CD4-positive, alpha-beta T cell (primary cell): ENCODE measurements at places on chromosomes 5 and 9. TPM values are rescaled to one million over a fixed set of nuclear protein-coding genes. Genes with fewer than 3 reads are reported as not detected.

S1PR3 gene
- total RNA-seq: 0.33 TPM

INSL4 gene
- total RNA-seq: not detected

BAAT gene
- not detected for total RNA-seq

CTXN3 gene
- not detected for total RNA-seq

DDX4 gene
- not detected for total RNA-seq

CDX1 gene
- total RNA-seq: not detected

CLIC3 gene
- 2.8 TPM for total RNA-seq

RRAGA gene
- 34.4 TPM for total RNA-seq

ARHGEF28 gene
- not detected for total RNA-seq

BSPRY gene
- total RNA-seq: not detected

LCN2 gene
- total RNA-seq: not detected

DMRT1 gene
- not detected for total RNA-seq

GABRA1 gene
- not detected for total RNA-seq

PCBD2 gene
- 5.2 TPM for total RNA-seq

MPDZ gene
- total RNA-seq: not detected

- H3K36me3 ChIP-seq: no peaks in the 10 kb centered on the region
- DNase-seq: no peak
- H3K27ac ChIP-seq: no peak overlapping the region
Measured at GRCh38 chr5:3010301-3010952, 258.9 kb upstream of the IRX2 start.

DNA sequence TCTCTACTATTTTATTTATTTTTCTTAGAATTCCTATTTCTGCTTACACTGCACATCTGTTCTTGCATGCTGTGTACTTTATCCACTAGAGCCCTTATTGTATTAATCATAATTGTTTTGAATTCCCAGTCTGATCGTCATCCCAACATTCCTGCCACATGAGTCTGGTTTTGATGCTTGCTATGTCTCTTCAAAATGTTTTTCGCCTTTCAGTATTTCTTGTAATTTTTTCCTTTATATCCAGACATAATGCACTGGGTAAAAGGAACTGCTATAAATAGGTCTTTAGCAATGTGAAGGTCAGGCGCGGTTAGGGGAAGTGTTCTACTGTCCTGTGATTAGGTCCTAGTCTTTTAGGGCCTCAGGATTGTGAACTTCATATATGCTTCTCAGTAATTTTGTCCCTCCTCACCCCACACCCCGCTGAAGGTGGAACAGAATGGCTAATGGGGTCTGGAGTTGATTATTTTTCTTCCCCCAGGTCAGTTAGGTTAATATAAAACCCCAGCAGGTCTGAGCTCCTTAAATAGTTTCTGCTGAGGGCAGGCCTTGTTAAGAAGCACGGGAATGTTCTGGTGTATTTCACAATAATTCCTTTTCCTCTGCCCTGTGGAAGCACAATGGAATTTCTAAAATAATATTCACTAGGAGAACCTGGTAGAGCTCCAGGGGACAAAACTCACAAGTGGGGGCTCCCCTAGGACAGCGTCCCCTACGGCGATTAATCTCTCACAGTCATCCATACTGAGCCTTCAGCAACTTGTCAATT, 146.6 kb upstream of the TUT7 start:
- no peak overlapping the region for H3K27ac ChIP-seq
- peaks cover 13% of the 10 kb centered on the region for H3K27me3 ChIP-seq
- H3K4me1 ChIP-seq: no peaks in the 10 kb centered on the region
- H3K36me3 ChIP-seq: no peaks in the 10 kb centered on the region

GRCh38 chr5:123755653-123756317, 243.8 kb downstream of the CSNK1G3 start:
- no peak overlapping the region for H3K4me3 ChIP-seq
- no peak for DNase-seq
- H3K27me3 ChIP-seq: no peaks in the 10 kb centered on the region
- H3K4me1 ChIP-seq: no peaks in the 10 kb centered on the region

DNA sequence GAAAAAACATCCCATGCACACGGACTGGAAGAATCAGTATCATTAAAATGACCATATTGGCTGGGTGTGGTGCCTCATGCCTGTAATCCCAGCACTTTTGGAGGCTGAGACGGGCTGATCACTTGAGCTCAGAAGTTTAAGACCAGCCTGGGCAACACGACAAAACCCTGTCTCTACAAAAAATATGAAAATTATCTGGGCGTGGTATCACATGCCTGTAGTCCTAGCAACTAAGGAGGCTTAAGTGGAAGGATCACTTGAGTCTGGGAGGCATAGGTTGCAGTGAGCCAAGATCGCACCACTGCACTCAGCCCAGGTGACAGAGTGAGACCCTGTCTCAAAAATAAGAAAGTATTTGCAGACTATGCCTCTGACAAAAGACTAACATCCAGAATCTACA, 68.4 kb downstream of the TTC39B start:
- H3K4me3 ChIP-seq: no peak overlapping the region
- H3K36me3 ChIP-seq: no peaks in the 10 kb centered on the region
- no peaks in the 10 kb centered on the region for H3K27me3 ChIP-seq
- DNase-seq: no peak

- H3K27ac ChIP-seq: no peak overlapping the region
- no peak overlapping the region for H3K4me3 ChIP-seq
Measured at GRCh38 chr5:15926586-15926985, 253.0 kb downstream of the MARCHF11 start.

- no peak overlapping the region for H3K27ac ChIP-seq
- no peak for DNase-seq
- no peaks in the 10 kb centered on the region for H3K36me3 ChIP-seq
- H3K27me3 ChIP-seq: peaks cover 2% of the 10 kb centered on the region
- no peak overlapping the region for H3K4me3 ChIP-seq
Measured at GRCh38 chr9:91541734-91542133, 118.1 kb upstream of the NFIL3 start.

GRCh38 chr5:176608142-176608705, 1.7 kb downstream of the GPRIN1 start:
- H3K27me3 ChIP-seq: peaks cover 9% of the 10 kb centered on the region
- peaks cover 15% of the 10 kb centered on the region for H3K4me1 ChIP-seq
- H3K4me3 ChIP-seq: no peak overlapping the region
- DNase-seq: no peak
- H3K36me3 ChIP-seq: no peaks in the 10 kb centered on the region
- H3K27ac ChIP-seq: no peak overlapping the region

DNA sequence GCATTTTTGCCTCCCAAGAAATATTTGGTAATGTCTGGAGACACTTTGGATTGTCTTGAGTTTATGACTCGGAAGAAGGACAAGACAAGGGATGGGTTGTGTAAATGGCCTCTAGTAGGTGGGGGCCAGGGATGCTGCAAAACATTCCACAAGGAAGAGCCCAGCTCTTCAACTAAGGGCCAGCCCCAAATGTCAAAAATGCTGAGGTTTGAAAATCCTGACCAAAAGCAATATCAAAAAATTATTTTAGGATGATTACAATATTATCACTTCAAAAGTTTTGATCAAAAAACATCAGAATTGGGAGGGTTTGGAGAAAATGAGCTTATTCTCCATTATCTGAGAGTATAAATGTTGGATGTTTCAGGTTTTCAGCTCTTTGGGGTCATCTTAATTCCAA, 248.9 kb upstream of the SLC24A2 start:
- peaks cover 6% of the 10 kb centered on the region for H3K4me1 ChIP-seq
- DNase-seq: no peak
- no peak overlapping the region for H3K27ac ChIP-seq
- no peaks in the 10 kb centered on the region for H3K36me3 ChIP-seq
- H3K27me3 ChIP-seq: no peaks in the 10 kb centered on the region

DNA sequence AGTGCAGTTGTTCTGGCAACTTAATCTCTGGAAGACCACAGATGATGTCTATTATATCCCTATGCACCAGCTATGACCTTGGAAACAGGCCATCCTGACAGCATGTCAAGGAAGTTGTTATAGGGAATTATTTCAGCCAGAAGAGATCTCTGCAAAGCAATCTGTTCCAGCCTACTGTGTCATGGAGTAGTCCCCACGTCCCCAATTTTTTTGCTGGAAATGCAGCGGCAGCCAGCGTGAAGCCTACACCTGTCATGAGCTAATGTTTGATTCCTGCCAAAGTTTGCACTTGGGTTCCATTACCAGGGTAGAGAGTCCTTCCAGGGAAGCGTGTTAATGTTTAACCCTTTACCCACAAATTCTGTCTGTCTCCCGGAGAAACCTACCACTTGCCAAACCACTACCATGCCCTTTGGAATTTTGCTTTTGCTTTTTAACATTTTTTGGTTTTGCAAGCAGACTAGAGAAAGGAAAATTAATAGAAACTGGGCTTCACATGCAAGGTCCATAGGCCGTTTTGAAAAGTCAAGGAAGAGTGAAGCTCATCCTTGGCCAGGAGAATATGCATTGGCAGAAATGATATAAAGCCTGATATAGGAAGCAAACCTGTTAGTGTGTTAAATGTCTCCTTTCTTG, 174.9 kb upstream of the SPRY4 start:
- H3K36me3 ChIP-seq: no peaks in the 10 kb centered on the region
- no peaks in the 10 kb centered on the region for H3K4me1 ChIP-seq
- no peaks in the 10 kb centered on the region for H3K27me3 ChIP-seq
- H3K27ac ChIP-seq: no peak overlapping the region

DNA sequence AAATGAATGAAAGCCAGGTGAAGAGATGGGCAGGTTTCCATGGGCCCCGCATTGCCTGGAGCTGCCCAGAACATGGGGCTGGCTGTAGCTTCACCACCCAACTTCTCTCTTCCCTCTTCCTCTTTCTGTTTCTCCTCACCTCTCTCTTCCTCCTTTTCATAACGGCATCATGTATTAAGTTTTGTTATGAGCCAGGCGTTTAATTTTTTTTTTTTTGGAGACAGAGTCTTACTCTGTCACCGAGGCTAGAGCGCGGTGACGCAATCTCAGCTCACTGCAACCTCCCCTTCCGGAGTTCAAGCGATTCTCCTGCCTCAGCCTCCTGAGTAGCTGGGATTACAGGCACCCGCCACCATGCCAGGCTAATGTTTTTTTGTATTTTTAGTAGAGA, 13.0 kb upstream of the SPINK4 start:
- H3K36me3 ChIP-seq: no peaks in the 10 kb centered on the region
- no peak overlapping the region for H3K27ac ChIP-seq
- no peaks in the 10 kb centered on the region for H3K27me3 ChIP-seq
- no peak for DNase-seq

- H3K4me3 ChIP-seq: no peak overlapping the region
- H3K27ac ChIP-seq: no peak overlapping the region
- H3K27me3 ChIP-seq: no peaks in the 10 kb centered on the region
- no peaks in the 10 kb centered on the region for H3K36me3 ChIP-seq
- H3K4me1 ChIP-seq: no peaks in the 10 kb centered on the region
Measured at GRCh38 chr5:89584339-89584956, 701.5 kb upstream of the MEF2C start.

DNA sequence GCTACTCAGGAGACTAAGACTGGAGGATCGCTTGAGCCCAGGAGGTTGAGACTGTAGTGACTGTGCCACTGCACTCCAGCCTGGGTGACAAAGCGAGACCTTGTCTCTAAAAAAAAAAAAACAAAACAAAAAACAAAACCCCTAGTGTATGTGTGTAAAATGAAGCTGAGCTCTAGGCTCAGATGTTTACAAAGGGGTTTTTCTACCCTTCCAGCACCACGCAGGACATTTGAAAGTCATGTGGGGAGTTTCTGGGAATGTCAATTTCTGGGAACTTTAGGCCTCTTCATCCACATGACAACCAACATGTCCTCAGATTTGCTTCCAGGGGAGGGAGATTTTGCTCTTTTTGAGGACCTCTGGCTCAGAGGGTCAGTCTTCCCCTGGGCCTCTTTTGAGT, 42.4 kb upstream of the AIF1L start:
- peaks cover 2% of the 10 kb centered on the region for H3K4me1 ChIP-seq
- H3K27me3 ChIP-seq: no peaks in the 10 kb centered on the region
- no peak overlapping the region for H3K27ac ChIP-seq
- H3K36me3 ChIP-seq: no peaks in the 10 kb centered on the region
- no peak for DNase-seq
